Pons (tissue), 1 donor: ENCODE measurements at places on chromosomes 13 and 19.
A peak's percentile ranks its signal among the peaks of the same experiment; 100 is the strongest.

- DNase-seq: no peak
These were observed 807.6 kb downstream of the UQCRFS1 start for GRCh38 chr19:28405346-28405742.

- no peak for DNase-seq
These were observed 13.1 kb upstream of the LAMP1 start for GRCh38 chr13:113283904-113284303.

GRCh38 chr13:28527629-28528028, 32.7 kb upstream of the FLT1 start:
- DNase-seq: peak; percentile 46

- no peak for DNase-seq
These were observed 66.1 kb upstream of the TSHZ3 start for GRCh38 chr19:31415322-31415721.

GRCh38 chr19:41701401-41702075, 6.9 kb upstream of the CEACAM5 start:
- no peak for DNase-seq

DNA sequence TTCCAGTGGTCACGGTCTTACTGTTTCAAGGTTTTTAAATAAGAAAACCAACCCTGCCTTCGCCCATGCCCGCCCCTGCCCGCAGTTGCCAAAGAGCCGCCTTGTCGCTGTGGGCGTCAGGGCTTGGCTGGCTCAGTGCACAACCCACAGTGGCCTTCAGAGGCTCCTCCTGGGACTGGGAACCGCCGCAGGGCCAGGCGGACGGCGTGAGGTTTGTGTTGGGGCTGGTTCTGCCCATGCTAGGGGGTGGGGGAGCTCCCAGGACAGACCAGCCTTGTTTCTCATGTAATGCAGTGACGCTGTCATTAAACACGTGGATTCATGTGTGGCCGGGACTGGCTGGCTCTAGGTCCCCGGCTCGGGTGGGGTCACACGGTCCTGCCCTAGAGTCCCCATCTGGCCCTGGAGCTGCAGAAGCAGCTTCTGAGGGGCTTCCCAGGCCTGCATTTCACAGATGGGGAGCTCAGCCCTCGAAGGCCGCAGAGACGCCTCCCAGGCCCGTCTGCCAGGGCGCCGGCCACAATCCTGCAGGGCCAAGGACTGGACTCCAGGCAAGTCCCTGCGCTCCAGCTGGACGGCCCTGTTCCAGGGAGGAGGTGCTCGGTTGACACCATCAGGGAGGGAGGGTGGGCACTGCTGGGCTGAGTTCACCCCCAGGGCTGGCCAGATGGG, 2.4 kb upstream of the TEKTIP1 start:
- DNase-seq: peak; percentile 86

GRCh38 chr19:27738569-27739193, 1474.3 kb downstream of the UQCRFS1 start:
- no peak for DNase-seq

DNA sequence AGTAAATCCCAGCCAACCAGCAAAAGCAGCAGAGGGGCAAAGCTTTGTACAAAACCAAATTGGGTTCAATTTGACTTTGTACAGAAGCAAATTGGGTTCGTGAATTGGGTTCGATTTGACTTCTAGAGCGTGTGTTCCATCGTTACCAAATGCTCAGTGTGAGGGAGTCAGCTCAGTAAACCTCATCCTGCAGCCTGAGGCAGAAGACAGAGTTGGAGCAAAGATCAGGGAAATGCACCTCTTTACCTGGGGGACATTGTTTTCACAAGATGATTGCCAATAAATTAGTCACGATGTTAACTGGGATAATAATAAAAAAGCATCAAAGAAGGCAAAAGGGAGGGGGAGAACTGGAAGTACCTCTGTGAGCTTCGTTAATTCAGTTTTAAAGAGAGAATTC, 1.5 kb downstream of the RAB20 start:
- DNase-seq: no peak

- no peak for DNase-seq
These were observed 32.8 kb downstream of the TNFSF13B start for GRCh38 chr13:108302279-108302678.

DNA sequence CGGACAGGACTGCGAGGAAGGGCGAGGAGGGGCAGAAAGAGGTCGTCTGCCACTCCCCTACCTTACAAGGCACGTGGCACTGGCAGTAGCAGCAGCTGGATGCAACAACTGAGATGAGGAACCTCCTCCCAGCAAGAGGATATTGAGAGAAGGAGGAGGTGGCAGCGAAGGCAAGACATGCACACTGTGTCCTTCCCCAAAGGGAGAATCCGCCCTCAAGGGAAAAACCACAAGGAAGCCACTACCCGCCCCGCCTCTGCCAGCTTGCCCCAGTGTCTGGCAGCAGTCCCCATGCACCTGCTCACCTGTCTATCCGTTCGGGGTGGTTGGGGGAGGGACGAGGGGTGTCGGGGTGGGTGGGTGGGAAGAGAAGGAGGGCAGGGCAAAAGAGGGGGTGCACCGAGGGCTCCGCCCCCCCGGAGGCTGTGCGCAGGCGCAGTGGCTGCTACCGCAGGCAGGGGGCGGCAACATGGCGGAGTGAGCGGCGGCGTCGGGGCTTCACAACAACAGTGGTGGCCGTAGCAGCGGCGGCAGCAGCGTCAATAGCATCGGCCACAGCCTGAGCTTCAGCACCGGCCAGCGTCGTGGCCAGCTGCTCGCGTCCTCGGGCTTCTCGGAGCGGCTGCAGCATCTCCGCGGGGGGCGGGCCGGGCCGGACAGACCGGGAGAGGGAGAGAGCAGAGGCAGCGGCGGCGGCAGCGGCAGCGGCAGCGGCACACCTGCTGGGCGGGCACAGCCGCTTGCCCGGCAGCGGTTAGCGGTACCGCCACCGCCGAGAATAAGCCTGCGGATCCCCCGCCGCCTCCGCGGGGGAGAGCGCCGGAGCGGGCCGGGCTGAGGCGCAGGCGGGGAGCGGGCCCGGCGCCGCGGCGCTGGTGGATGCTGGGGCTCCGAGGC, at the start of gene NBEA:
Gene NBEA, plus strand, starts transcription at position 436 of the 897 bp plus-strand sequence. CDS start 551 bp downstream, outside the sequence.
- peak; percentile 73 for DNase-seq

DNA sequence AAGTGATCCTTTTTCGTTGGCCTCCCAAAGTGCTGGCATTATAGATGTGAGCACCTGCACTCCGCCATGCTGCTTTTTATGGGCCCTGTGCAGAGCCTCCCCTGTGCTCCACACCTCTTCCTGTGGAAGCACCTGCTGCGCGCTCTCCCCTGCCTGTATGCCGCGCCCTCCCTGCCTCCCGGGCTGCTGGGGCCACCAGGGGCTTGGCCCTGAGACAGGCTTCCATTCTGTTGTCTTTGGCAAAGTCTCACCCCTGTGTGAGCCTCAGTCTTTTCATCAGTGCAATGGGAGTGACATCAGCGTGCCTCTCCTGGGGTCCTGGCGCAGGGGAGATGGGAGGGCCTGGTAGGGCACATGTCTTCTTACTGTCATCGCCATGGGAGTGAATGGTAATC, 1.3 kb downstream of the FAM174C start:
- DNase-seq: no peak

DNA sequence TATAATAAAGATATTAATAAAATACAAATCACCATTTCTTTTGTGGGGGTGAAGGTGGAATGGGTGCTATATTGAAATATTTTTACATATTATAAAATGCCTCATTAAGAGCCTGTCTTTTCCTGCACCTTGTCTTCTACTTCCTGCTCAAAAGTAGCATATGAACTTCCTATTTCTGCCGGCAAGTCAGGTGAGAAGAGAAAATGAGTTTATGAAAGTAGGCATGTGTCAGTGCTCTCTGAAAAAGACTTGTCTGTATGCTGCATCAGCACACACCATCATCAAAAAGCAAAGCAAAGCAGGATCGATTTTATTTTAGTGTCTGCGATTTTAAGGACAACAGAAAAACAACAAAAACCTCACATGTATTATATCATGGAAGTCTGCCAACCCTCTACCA, 114.2 kb downstream of the RAP2A start:
- no peak for DNase-seq

GRCh38 chr13:34578471-34578870, 363.6 kb upstream of the NBEA start:
- DNase-seq: no peak

GRCh38 chr13:44318161-44318560, 55.5 kb upstream of the SERP2 start:
- DNase-seq: no peak

GRCh38 chr19:29323440-29324290, 110.7 kb upstream of the UQCRFS1 start:
- no peak for DNase-seq

- DNase-seq: no peak
These were observed at the start of gene ZBTB32 for GRCh38 chr19:35704218-35704617. Gene ZBTB32, plus strand, starts transcription at chr19:35704558. Its CDS starts 10,069 bp downstream, at chr19:35714627.

DNA sequence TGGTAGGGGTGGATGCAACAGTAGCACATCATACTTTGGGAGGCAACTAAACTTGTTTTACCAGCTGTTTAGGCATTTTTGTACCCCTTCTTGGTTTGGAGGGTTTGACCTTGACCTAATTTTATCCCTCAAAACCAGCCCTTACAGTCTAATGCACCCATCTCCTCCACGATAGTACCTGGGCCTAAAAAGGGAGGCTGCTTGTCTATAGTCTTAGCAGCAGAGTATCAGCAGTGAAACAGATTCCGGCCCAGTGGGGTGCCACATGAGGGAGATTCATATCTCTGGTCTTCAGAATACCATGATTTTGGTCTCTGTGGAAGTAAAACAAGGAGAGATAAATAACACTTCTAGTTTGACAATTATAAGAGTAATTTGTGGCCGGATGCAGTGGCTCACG, 39.5 kb upstream of the ATP12A start:
- DNase-seq: no peak

GRCh38 chr13:93343097-93343496, 116.5 kb downstream of the GPC6 start:
- DNase-seq: no peak

DNA sequence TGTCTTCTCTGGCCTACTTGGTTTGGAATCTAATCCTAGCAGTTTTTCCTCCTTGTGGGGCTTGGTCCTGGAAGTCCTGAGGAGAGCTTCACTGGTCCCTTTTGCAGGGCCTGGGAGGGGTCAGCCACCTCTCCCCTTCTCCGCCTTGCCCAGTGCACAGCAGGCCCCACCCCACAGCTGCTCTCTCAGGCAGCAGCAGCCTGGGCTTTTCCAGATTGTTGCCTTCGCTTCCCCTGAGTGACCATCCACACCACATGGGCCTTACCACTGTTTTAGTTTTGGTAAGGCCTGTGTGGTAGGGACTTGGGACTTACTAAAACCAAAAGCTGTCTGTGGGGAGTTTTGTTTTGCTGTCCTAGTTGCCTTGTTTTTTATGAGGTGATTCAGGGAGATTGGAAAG, 11.5 kb downstream of the MPHOSPH8 start:
- DNase-seq: no peak

DNA sequence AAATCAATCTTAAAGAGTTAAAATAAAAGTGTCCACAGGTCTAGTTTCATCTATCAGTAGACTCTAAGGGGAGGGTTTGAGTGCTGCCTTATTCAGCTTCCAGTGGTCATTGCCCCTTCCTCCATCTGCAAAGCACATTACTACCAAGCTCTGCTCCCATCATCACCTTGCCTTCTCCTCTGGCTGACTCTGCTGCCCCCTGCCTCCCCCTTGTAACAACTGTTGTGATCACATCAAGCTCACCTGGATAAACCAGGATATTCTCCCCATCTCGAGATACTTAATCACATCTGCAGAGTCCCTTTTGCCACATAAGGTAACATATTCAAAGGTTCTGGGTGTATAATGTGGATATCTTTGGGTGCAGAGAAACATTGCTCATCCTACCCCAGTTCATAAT, 43.3 kb upstream of the GPC6 start:
- no peak for DNase-seq

- no peak for DNase-seq
These were observed 197.8 kb downstream of the TEX29 start for GRCh38 chr13:111518161-111518792.

DNA sequence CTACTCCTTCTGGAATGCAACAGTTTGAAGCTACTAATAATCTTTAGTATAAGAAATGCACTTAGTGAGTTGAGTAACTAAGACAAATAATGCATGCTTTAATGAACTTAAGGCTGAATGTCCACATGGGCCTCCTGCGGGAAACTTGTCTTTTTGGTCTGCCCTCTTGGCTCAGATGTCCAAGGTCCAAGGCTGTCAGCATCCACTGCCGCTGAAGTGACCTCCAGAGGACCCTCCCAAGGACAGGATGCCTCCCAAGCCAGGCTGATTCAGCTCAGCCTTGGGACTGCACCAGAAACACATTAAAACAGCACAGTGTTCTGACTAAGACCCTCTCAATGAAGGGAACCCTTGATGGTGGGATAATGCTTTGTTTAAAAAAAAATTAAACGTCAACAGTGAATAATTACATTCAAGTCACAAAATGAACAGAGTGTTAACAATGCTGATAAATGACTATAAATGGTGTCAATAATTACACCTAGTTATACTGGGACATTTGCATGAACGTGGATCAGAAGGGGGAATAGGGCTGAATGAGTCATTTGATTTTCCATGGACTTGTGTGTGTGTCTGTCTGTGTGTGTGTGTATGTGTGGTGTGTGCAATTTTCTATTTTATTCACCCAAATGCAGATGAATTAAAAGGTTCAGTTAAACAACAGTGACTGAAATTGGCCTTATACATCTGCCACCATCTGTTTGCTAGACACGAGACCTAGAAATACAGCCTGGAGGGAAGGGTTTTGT, 150.5 kb downstream of the COL4A1 start:
- no peak for DNase-seq

DNA sequence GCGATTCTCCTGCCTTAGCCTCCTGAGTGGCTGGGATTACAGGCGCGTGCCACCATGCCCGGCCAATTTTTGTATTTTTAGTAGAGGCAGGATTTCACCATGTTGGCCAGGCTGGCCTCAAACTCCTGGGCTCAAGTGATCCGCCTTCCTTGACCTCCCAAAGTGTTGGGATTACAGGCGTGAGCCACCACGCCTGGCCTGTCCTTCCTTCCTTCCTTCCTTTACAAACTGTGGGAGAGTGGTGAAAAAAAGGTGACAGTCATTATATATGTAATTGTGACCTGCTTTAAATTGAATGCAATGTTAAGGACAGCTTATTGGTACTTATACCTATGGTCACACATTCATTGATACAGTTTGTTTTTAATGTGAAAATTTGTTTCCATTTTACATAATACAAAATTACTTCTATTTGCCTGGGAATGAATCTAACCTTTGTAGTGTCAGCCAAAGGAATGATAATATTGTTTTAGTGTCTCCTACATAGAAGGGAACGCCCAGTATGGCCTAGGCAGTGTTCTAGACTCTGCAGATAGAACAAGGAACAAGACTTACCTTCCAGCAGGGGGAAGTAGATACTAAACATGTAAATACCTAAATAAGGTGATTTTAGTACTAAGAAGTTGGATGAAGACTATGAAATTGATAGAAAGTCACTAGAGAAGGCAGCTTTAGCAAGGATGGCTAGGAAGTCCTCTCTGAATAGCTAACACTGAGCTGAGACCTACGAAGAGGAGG, 146.3 kb downstream of the GGACT start:
- no peak for DNase-seq

- DNase-seq: peak; percentile 53
These were observed 2.9 kb upstream of the RCBTB2 start for GRCh38 chr13:48535766-48536165.
